ENCODE measurements at places on chromosomes 2 and 18.

GRCh38 chr18:9328776-9329175, 5.8 kb upstream of the TWSG1 start:
- DNase-seq: no peak

DNA sequence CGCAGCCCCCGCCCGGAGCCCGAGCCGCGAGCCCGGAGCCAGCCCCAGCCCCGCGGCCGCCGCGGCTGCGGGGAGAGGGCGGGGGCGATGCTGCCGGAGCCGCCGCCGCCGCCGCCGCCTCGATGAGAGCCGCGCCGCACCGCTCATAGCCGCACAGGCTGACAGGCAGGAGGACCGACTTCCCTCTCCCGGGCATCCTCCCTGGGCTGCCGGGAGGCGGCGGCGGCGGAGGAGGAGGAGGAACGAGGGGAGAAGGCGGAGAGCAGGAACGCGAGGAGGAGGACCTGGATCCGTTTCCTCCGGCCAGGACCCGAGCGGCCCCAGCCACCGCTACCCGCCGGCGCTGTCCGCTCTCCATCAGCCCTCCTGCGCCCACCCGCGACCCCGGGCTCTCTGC, 370 bp downstream of the KLHL29 start:
- peak; percentile 58 for DNase-seq

DNA sequence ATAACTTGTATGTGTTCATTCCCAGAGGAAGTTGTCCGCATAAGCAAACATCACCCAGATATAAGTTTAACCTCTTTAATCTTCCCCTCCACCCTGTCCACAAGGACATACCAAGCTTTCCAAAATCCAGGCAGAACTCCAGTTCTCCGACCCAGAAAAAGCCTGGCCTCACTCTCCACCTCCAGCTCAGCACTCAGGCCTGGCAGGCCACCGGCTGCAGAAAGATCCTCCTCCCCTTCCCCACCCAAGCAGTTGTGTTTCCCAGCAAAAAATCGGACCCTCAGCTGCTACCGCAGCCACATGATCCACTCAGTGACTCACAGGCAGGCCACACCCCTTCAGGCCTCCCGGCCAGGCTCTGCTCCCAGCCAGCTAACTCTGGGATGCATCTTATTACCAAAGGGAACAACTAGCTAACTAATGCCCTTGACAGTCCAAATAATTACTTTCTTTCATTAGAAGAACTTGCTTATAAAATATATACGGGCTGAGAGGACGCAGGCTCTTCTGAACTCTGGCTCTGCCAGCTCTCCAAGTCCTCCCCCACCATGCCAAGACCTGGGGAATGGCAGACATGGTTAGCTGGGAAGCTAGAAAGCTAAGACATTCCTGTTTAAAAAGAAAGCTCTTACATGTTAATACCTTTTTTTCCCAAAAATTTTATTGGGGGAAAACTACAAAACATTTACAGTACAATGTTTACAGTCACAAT, 4.5 kb downstream of the ZFP36L2 start:
- peak; percentile 8 for DNase-seq

DNA sequence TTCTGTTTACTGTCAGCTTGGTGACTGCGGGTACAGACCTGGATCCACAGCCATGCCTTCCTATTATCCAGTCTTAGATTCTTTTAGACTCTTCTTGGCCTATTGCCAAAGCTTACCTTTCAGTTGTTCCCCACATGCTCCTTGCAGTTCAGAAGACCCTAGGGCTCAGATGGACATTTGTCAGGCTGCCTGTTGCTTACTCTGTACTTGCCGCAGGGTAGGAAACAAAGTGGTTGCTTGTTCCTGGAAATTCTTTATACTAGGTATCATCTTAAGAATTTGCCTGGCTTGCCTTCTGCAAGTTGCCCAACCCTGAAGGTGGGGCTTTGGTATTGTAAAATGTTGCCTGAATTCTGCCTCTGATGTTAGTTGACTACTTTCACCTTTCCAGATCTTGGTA, 24.4 kb downstream of the CD28 start:
- DNase-seq: no peak

DNA sequence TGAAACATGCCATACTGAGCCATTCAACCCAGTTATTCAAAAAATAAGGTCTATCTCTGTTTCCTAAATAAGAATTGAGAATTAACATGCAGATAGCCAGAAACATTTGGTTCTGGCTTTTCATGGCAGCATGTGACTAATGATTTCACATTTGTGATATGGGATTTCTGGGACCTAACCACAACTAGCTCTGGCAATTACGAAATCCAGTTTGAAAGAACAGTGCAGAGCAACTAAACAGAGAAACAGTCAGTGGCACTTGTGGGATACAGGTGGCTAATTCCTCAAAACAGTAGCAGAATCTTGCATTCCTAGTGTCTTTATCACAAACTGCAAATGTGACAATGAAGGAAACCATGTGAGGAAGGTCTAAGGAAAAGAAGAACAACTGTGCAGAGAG, 637.8 kb upstream of the CHAC2 start:
- no peak for DNase-seq

GRCh38 chr18:77223221-77223639, 26.4 kb upstream of the GALR1 start:
- DNase-seq: no peak

- no peak for DNase-seq
Observed at GRCh38 chr18:2002151-2002550, 569.2 kb downstream of the METTL4 start.

DNA sequence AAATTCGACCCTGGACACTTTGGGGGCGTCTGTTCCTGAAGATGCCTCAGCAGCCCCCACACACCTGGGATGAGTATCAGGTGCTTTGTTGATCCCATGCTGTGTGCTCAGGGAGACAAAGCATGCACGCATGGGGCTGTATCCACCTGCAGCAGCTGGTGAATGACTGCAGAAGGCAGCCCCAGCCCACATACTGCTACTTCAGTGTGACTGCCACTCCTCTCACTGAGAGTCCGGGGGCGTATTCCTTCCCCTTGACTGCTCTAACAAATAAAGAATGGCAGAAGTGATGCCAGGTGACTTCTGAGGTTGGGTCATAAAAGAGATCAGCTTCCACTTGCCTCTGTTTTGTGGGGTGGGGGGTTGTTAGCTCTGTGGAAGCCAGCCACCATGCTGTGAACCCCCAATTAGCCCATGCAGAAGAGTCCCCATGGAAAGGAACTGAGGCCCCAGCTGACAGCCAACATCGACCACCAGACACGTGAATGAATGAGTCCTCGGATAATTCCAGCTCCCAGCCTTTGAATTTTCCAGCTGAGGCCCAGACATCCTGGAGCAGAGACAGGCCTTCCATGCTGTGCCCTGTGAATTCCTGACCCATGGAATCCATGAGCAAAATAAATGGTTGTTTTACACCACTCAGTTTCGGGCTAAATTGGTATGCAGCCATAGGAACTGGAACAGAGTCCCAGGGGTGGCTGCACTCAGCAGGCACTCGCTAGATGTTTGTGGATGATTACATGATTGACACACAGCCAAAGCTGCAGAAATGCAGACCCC, 289.3 kb downstream of the CELF4 start:
- DNase-seq: peak; percentile 7

DNA sequence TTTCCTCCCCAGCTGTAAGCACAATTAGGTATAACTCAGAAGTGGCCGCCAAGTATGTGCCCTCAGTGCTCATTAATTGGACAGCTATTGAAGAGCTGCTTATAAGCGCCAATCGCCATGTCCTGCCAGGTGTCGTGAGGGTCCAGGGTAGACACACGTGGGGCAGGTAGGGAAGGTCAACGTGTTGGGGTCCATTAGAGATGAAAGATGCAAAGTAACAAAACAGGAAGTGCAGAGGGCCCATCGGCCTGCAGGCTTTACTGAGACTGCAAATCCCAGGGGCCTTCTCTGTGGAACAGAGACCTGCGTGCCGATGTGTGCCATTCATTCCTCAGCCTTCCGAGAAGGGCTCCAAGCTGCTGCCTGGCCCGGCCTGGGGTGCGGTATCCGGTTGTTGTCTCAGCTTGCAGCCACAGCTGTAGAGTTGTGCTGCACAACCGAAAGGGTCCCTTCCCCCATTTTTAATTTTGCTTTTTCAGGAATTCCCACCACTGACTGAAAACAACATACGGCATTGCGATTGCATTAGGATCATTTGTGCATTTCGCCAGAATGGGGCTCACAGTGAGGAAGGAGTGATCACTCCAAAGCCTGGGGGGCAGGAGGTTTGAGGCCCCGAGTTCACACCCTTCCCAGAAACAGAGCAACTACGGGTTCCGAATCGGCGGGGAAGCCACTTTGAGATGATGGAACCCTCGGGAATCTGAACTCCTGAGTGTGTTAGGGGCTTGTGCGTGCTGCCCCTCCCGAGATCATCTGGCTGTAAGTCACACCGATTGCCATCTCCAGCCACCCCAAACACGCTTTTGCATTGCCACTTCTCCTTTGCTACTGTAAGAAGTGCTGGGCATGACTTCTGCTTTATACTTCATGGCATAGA, 94.3 kb downstream of the TSHZ1 start:
- DNase-seq: no peak

DNA sequence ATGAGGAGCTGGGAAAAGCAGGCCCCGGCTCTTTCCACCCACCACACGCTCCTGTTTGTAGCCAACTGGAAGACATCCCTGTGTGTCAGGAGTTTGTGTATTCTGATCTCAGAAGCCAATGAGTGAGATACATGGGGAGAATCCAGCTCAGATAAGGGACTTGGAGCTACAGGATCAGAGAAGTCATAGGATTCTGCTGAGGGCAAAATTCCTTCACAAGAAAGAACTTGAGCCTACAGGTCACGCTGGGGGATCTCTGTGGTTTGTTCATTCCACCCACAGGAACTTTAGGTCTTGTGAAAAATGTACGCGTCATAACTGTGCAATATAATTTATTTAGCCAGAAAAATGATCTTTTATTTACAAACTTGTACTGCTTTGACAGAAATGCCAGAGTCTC, 80.1 kb upstream of the SMIM21 start:
- no peak for DNase-seq

DNA sequence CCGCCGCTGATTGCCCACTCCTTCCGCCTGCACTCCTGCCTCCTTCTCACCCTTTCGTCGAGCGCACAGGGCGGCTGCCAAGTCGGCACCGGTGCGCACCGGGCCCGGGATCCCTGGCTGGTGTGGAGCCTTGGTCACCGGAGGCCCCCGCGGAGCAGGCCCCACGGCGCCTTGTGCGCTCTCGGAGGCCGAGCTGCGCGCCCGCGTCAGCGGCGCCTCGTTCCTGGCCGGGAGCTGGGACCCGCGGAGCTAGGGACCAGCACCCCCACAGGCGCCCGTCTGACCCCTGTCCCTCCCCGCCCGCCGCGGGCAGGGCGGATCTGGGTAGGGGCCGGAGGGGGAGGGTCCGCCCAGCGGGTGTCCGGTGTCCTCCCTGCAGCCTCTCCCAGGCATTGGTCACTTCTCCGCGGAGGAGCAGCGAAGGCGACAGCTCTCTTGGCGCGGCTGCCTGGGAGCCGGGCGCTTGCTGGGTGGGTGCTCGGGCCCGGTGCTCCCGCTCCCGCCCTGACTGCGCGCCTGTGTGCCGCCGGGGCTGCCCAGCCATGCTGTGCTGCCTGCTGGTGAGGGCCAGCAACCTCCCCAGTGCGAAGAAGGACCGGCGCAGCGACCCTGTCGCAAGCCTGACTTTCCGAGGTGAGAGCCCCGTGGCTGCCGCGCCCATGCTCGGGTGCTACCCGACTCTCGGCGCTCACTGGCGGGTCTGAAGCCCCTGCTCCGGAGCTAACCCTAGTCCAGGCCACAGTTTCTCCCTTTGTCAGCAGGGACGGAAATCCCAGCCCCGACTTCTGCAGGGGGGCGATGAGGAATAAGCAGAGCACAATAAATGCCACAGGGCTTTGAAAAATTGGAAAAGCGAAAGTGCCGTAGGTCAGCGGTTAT, 13.2 kb downstream of the DYSF start:
- DNase-seq: peak; percentile 23

- DNase-seq: no peak
Observed at GRCh38 chr2:238947920-238948710, 100.2 kb downstream of the TWIST2 start.

DNA sequence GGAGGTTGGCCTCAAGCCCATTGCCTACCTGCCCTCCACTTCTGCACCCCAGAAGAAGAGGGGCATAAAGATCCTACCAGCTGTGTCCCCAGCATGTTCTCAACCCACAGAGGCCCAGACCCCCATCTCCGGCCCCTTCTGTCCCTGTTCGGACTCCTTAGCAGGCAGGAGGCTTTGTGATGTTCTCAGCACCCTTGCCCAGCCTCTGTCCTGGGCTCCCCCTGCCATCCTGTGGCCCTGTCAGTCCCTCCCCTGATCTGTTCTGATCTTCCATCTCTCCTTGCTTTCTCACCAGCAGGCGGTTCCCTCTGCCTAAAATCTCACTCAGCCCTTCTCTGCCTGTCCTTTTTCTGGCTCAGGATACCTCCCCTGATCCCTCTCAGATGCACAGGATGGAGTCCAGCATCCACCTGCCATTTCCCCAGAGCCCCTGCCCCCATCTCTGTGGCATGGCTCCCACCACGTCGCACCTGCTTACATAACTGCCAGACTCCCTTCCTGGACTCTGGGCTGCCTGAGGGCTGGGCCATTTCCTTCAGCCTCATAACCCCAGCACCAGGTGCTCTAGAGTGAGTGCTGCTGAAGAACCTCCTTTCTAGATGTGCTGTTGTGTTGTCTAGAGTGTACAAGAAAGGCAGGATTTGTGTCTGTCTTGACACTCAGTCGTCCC, 134.0 kb downstream of the CTIF start:
- no peak for DNase-seq

DNA sequence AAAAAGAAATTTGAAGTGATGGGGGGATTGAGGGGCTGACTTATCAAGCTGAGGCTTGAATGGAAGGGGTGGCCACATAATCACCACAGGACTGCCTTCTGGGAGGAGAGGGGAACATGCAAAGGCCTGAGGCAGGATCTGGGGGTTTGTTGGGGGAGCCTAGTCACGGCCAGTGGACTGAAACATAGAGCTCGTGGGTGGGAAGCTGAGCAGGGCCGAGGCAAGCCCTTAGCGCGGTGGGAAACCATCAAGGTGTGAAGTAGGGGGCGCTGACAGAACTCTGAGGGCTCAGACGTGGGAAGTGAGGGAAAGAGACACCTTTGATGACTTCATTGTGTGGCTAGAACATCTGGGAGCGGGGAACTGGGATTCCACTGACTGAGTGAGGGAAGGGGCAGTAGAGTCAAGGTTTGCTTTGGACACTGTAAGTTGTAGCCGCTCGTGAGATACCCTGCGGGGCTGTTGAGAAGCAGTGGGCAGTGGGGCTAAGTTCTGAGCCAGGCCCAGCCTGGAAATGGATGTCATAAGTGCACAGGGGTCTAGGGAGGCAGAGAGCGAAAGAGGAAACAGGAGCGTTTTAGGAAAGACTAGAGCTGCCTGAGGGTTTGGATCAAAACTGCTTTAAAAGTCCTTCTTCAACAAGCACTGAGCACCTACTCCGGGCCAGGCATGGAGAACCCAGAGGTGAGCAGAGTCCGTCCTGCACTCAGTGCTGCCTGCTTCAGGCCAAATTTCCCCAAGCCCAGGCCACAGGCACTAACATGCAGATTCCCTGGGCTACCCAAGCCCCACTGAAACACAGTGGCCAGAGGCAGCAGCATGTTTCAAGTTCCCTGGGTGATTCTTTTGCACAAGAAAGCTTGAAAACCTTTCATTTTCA, 686 bp upstream of the SNORC start:
- no peak for DNase-seq

DNA sequence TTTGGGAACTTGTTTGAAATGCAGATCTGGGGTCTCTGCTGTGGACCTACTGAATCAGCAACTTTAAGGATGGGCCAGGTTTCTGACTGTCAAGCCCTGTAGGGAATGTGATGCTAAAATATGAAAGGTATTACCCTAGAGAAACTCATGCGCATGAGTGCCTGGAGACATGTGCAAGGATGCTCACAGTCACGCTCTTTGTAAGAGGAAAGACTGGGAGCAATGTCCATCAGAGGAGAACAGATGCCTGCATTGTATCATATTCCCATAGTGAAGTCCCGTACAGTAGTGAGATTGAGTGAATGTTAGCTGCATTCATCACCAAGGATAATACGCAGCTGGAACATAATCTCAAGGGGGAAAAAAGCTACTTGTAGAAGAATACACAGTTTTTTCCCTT, 14.1 kb downstream of the ZNF407 start:
- DNase-seq: no peak

Measured in NCI-H345 (cell line).